ENCODE measurements at places on chromosomes 3 and 15.
A peak's percentile ranks its signal among the peaks of the same experiment; 100 is the strongest.

DNA sequence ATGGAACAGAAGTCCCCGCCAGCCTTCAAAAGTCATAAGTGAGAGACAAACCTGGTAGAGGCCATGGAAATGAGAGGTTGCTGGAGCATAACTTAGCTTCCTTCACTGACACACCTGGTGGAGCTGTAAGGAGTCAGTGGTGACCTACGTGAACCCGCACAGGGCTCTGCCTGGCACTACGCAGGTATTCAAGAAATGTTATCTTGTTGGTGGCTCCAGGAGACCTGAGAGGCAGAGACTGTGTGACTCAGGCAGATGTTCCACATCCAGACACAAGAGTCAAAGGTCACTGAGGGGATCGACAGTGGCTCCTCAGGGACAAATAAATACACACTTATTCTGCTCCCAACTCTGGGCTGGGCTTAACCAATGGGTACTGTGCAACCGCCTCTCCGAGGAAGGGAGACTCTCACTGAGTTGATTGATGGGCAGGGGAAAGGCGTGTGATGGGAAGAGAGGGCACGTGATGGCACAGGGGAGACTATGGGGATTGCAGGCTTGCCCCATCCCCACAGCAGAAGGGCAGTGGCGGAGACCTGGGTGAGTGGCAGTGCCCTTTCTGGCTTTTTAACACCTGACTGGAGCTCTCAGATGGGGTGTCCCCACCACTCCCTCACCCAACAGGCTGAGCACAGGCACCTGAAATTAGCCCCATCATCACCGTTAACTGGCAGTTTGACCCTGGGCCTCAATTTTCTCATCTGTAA lies 111.7 kb upstream of the SMAD3 start:
- no peak for DNase-seq

GRCh38 chr3:140188285-140188684 lies 253.3 kb downstream of the CLSTN2 start:
- DNase-seq = no peak

DNA sequence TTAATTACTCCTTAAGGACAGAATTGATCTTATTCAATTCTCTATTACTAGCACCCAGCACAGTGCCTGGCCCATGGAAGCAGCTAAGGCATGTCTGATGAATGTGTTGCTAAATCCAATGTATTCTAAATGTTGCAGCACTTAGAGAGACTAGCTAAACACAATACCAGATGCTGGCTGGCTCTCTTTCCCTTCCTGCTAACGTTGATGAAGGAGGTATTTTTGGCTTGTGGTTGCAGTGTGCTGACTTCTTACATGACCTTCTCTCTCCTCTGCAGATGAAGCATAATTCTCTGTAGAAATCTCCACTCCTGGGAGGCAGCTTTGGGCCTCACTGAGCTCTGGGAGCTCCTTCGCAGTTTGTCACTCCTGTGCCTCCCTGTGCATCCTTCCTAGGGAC lies 183.6 kb downstream of the PEX5L start:
- DNase-seq = no peak

DNA sequence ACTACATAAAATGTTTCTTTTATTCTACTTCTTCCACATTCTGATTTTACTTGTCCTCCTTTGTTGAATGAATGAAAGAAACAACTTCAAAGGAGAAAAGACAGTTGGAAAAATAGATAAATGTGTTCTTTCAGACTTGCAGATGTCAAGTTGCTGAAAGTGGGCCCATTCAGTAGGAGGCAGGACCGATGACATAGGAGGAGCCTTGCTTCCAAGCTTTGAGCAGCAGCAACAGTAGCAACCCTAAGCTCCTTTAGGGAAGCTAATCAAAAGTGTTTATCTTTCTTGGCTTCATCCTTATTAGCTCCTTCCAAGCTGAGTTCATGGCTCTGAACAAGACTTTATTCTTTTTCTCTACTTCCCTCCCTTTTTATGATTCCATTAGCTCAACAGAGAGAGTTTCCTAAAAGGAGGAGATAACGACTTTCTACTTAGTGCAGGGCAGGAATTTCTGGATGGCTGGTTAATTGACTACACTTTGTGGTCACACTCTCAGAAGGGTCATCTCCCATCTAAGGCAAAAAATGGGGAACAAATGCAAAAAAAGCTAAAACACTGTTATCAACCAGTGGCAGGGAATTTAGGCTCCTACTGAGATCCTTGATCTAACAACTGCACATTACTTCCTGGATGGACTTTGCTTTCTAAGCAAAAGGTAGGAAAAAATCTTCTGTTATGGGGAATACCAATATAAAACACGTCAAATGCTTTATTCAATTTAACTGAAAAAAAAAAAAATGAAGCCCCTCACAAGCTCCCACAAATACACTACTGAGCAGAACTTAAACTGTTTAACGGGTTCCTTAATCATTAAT lies 4.8 kb downstream of the MORC1 start:
- no peak for DNase-seq

- no peak for DNase-seq
These were observed 364.7 kb upstream of the TGFBR2 start for GRCh38 chr3:30241721-30242120.

DNA sequence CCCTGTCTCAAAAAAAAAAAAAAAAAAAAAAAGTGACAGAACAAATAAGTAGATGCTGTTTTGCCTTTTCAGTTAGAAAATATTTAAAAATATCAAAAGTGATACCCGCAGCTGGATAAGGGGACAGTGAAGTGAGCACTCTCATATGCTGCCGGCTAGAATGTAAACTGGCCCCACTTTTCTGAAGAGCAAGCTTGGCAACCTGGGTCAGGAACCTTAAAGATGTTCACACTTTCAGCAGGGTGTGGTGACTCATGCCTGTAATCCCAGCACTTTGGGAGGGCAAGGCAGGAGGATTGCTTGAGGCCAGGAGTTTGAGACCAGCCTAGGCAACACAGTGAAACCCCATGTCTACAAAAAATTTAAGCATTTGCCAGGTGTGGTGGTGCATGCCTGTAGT lies 17.4 kb downstream of the FSD2 start:
- no peak for DNase-seq

DNA sequence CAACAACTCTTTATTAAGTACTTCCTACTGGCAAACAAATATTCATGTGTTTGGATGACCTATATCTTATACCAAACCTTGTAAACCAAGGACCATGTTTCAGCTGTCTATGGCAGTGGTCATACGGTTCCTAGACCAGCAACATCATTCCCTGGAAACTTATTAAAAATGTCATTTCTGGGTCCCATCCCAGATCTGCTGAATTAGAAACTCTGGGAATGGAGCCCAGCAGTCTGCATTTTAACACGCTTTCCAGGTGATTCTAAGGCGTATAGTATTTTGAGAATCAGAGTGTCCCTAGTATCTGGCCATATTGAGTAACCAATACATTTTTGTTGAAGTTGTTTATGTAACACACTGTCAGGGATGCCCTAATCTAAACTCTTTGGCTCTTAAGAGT lies 363.4 kb upstream of the LRRC3B start:
- no peak for DNase-seq

DNA sequence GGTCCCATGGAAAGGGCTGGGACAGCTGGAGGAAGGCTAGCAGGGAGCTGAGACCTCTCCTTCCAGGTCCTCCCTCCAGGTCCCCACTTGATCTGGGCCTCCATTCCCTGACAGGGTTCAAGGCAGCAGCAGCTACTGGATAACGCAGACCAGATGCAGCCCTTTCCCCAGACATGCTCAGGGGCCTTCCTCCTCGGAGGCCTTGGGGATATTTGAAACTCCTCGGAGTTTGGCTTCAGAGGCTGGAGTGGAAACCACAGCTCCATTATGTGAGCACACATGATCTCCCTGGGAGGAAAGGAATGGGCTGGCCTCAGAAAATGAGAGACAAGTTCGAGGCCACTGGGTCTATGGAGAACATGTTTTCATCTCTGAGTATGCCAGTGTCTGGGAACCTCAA lies 119.3 kb downstream of the SMAD6 start:
- no peak for DNase-seq

DNA sequence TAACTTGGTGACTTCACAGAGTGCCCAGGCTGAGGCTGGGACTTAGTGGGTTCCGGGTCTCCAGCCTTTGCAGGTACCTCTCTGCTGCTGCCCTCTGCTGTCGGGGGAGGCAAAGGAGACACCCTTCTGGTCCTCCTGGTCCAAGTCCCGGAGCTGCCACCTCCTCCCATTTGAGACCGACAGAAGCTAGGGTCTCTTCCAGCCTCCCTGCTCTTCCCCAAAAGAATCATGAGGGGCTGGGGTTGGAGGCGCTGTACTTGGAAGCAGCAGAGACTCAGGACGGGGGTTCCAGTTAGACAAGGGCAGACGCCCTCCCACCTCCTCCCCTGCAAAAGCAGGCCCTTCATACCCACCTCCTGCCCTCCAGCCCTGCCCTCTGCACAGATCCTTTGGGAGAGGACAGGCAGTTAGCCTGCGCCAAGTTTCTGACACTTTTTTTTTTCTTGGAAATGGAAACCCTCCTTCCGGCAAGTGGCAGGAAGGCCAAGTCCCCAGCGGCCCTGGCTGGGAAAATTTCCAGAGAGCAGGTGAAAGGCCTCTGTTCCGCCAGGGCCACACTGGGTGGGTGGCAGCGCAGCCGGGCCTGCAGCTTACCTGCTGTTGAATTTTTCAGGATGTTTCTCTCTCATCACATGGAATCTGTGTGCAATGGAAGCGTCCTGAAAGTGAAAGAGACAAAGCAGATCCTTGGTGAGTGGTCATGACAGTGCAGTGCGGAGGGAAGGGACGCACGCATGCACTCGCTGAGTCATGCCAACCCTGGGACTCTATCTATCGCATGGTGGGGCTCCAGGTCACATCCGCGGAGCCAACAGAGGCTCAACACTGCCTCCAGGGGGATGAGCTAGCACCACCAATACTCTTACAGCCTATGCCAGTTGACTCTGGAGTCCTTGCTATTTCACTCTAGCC lies 119.9 kb downstream of the DGKG start:
- peak; percentile 88 for DNase-seq

DNA sequence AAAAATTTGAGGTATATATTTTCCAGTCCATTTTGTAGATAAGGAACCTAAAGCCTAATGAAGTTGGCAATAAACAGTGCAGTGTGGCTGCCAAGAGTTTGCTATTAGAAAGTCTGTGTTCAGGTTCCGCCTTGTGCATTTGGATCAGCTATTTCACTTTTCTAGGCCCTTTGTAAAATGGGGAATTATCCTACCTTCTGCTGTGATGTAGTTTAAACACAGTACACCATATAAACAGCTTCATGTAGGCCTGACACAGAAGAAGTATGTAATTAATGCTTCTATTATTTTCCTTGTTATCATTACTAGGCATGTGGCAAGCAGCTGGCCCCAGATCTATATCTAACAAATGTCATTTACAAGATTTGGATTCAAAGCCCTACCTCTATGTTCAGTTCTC lies 456.3 kb downstream of the GABRG3 start:
- no peak for DNase-seq

DNA sequence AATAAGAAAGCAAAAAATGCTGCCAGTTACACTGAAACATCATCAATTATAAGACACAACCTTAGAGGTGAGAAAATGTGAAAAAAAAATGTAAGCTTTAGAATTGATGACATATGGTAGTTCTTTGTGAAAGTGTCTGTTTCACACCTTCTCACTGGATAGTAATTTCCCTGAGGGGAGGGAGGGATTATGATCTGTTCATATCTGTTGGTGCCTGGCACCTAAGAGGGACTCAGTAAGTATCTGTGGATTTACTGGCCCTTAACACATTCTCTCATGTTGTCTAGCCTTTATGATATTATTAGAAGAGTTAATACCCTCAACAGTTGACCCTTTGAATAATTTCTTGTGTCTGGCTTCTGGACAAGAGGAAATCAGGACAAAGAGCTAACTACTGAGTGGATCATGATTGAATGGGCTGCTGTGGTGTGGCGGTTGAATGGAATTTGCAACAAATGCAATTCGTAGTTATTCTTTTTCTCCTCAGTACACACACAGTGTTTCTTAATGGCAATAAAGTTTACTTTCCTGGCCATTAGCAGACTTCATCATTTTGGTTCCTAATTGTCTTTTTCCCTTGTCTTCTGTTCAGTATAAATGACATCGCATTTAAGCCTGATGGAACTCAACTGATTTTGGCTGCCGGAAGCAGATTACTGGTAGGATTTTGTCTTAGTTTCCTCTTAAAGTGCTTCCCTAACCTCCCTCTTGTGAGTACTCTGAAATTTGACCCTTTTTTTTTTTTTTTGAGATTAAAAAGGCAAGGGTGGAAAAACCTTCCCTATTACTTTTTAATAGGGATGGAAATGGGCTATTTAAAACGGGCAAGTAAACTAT lies 9.5 kb downstream of the IFT122 start:
- DNase-seq = no peak

GRCh38 chr15:61974759-61975158 lies 85.5 kb downstream of the VPS13C start:
- no peak for DNase-seq

GRCh38 chr3:15429080-15429479 lies 1.7 kb downstream of the EAF1 start:
- DNase-seq = no peak

- DNase-seq = no peak
These were observed 441.7 kb upstream of the PDZRN3 start for GRCh38 chr3:74066456-74066855.

GRCh38 chr3:127035677-127036076 lies 52.8 kb downstream of the PLXNA1 start:
- DNase-seq = no peak

DNA sequence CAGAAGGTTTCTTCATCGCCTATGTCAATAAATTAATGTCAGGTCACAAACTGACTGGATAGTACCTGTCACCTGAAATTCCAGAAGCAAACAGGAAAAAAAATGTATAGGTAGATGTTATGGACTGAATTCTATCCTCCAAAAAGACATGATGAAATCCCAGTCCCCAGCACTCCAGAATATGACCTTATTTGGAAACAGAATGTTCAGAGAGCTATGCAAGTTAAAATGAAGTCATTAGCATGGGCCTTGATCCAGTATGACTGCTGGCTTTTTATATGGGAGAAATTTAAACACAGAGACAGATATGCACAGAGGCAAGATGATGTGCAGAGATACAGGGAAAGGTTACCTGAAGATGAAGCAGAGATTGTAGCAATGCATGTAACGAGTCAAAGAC lies 953.4 kb downstream of the ZPLD1 start:
- DNase-seq = no peak

GRCh38 chr15:76864586-76864985 lies 40.6 kb downstream of the SCAPER start:
- no peak for DNase-seq

- DNase-seq = no peak
These were observed 6.6 kb upstream of the CPN2 start for GRCh38 chr3:194357681-194358080.

GRCh38 chr3:146505516-146505915 lies 36.2 kb upstream of the PLSCR2 start:
- DNase-seq = no peak

- no peak for DNase-seq
These were observed 29.1 kb downstream of the SLC6A1 start for GRCh38 chr3:11021611-11022011.

DNA sequence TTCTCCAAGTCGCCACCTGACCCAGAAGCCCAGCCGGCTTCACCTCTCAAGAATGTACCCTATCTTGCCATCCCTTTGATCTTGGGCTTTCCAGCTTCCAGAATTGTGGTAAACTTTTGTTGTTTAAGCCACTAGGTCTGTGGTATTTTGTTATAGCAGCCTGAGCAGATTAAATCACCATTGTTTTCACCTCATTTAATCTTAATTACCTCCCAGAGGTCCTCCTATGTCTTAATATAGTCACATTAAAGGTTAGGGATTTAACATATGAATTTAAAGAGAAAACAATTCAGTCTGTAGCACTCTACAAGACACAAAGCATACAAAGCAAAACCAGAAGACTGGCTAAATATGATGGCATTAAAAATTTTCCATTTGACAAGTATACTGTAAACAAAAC lies 123.4 kb upstream of the CADM2 start:
- no peak for DNase-seq

- no peak for DNase-seq
These were observed 23.3 kb downstream of the CFAP100 start for GRCh38 chr3:126417981-126418530.

- DNase-seq = no peak
These were observed 721.5 kb upstream of the GOLIM4 start for GRCh38 chr3:168817177-168817576.
